Tibial nerve (tissue), 4 donors: ENCODE measurements at places on chromosomes 3 and 15. TPM values are rescaled to one million over a fixed set of nuclear protein-coding genes. Genes with fewer than 3 reads are reported as not detected.

GRCh38 chr3:97384583-97384982 lies 380.0 kb upstream of the ARL6 start:
- DNase-seq = no peak

DNA sequence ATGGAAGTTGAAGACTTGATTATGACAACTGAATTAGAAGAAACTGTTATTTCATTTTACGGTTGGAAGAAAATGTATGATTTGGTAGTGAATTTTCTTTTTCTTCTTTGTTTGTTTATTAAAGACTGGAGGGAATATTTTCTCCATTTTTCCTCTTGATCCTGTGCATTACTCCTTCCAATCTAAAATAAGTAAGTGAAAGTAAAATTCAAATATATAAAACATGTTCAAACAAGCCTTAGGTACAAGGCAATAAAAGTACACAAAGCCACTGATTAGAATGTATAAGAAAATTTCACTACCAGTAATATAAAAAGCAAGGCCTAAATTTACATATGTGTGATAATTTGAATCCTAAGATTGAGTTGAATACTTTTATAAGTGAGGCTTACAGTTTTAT lies 181.2 kb upstream of the MME start:
- no peak for DNase-seq

The SCAANT1 gene
- total RNA-seq = not detected

DNA sequence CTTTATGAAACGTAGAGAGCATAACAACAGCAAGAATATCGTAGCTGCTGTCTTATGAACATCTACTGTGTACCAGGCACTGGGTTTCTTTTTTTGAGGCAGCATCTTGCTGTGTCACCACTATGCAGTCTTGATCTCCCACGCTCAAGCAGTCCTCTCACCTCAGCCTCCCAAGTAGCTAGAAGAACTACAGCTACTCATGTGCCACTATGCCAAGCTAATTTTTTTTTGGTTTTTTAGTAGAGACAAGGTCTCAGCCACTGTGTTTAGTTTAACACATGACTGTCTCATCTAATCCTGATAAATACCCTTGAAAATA lies 129.9 kb downstream of the VGLL4 start:
- DNase-seq = no peak

The PLCH1 gene
- total RNA-seq = 1.9 TPM

DNA sequence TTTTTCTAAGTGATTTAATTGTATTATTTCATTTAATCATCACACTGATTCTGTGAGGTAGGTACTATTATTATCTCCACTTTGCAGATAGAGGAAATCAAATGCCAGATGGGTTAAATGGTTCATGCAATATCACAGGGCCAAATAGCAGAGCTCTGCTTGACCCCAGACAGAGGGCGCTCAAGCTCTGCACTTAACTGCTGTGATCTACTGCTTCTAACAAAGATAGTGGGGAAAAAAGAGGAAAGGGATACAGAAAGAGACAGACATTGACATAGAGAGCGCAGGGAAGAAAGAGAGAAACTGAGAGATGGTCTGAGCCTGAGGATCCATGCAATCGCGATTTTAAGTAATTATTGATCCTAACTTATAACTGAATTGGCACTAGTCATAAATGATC lies 279.1 kb upstream of the THRB start:
- DNase-seq = no peak
